Type B pancreatic cell (in vitro differentiated cells): ENCODE measurements at places on chromosomes 16 and 17.
A peak's percentile ranks its signal among the peaks of the same experiment; 100 is the strongest.

GRCh38 chr16:19861811-19862327 is 22.8 kb downstream of the GPRC5B start:
- no peak overlapping the region for H3K4me3 ChIP-seq
- peaks cover 26% of the 10 kb centered on the region for H3K36me3 ChIP-seq
- peaks cover 24% of the 10 kb centered on the region for H3K4me1 ChIP-seq
- no peaks in the 10 kb centered on the region for H3K27me3 ChIP-seq

GRCh38 chr17:29133121-29133713 is 47.0 kb downstream of the MYO18A start:
- H3K27me3 ChIP-seq = no peaks in the 10 kb centered on the region
- H3K36me3 ChIP-seq = no peaks in the 10 kb centered on the region
- H3K4me3 ChIP-seq = no peak overlapping the region
- DNase-seq = no peak
- peaks cover 9% of the 10 kb centered on the region for H3K4me1 ChIP-seq

GRCh38 chr16:89637379-89637778 is 20.1 kb downstream of the CHMP1A start:
- no peaks in the 10 kb centered on the region for H3K36me3 ChIP-seq
- H3K27ac ChIP-seq = no peak overlapping the region
- DNase-seq = no peak
- peaks cover 9% of the 10 kb centered on the region for H3K4me1 ChIP-seq
- no peak overlapping the region for H3K4me3 ChIP-seq
- H3K27me3 ChIP-seq = peaks cover 12% of the 10 kb centered on the region

GRCh38 chr17:75632863-75633485 is at the start of gene SMIM5:
TSS of gene SMIM5 (plus strand) at chr17:75633434. CDS start at chr17:75640202, 6,768 bp downstream.
- peak; percentile 89 for DNase-seq
- peak within 1 kb of the TSS; percentile 88 for H3K27ac ChIP-seq
- H3K4me3 ChIP-seq = peak within 1 kb of the TSS; percentile 86
- peaks cover 13% of the 10 kb centered on the region for H3K4me1 ChIP-seq
- no peaks in the 10 kb centered on the region for H3K36me3 ChIP-seq

- peaks cover 5% of the 10 kb centered on the region for H3K36me3 ChIP-seq
- no peak overlapping the region for H3K27ac ChIP-seq
- H3K27me3 ChIP-seq = no peaks in the 10 kb centered on the region
- no peak for DNase-seq
Observed at GRCh38 chr16:23516366-23517137, 6.3 kb upstream of the GGA2 start.

DNA sequence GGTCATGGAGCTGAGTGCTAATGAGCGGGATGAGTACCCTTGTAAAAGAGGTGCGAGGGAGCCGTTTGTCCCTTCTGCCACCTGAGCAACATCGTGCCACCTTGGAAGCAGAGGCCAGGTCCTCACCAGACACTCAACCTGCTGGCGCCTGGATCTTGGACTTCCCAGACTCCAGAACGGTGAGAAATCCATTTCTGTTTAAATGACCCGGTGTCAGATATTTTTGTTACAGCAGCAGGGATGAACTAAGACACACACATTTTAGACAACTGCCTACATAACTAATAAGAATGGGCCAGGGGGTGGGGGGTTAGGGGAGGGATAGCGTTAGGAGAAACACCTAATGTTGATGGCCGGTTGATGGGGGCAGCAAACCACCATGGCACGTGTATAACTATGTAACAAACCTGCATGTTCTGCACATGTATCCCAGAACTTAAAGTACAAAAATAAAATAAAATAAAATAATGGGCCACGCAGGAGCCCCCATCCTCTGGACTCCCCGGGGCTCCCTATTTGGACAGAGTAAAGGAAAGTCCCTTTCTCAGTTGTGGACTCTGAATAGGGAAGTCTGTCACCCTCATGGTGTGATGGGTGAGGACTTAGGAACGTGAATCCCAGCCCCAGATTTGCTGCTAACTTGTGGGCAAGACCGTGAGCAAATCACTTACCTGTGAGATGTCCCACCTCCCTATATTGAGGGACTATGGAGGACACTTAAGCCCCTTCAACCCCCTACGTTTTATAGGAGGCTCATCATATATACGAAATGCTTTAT is 60.6 kb upstream of the DNAH17 start:
- H3K27me3 ChIP-seq = peaks cover 3% of the 10 kb centered on the region
- no peak for DNase-seq
- H3K4me3 ChIP-seq = no peak overlapping the region
- H3K36me3 ChIP-seq = no peaks in the 10 kb centered on the region

DNA sequence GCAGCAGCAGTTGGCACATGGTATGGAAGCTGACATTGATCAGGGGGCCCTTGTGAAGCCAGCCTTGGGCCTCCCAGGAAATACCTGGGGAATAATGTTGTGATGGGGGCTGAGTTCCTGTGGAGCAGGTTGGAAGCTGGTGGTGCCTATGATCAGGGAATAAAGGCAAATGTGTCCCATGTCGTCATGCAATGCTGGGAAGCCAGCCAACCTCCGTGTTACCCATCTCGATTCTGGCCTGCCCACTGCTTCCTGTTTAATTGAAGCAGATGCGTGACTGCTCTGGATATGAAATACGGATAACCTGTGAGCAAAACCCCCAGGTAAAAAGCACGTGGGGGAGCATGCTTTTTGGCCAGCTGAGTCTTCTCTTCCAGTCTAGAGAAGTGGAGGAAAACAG is 580.4 kb upstream of the HSBP1 start:
- no peak overlapping the region for H3K27ac ChIP-seq
- H3K36me3 ChIP-seq = no peaks in the 10 kb centered on the region
- H3K4me3 ChIP-seq = no peak overlapping the region
